Activated CD4-positive, alpha-beta T cell treated with anti-CD3 and anti-CD28 coated beads for 36 hours (primary cell): ENCODE measurements at places on chromosomes 16 and 17. TPM values are rescaled to one million over a fixed set of nuclear protein-coding genes. Genes with fewer than 3 reads are reported as not detected.
A peak's percentile ranks its signal among the peaks of the same experiment; 100 is the strongest.

DNA sequence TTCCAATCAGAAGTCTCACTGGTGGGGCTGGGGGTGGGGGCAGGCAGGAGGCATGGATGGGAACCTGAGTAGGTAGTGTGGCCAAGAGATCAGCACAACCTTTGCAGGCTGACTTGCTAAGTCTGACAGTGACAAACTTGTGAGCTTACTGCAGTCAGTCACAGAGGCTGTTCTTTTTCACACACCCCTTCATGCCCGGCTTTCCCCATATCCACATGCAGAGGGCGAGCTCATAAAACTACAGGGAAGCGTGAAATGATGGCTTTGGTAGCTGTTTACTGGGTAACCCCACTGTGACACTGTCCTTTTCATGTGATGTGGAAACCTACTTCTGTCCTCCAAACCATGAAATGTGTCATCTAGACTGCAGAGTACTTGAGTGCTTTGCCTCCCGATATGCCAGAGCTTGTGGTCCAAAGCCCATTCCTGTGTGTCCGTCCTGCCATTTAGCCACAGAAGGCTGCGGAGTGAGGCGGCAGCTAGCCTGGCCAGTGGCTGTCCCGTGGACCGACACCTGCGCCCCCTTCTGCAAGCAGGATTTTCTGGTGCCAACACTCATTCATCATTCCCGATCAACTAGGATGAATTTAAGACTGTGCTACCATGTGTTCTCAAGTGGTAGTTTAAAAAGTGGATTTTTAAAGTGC, 9.8 kb downstream of the GEMIN4 start:
- DNase-seq = no peak

GRCh38 chr17:61002316-61002736, 324.7 kb downstream of the BCAS3 start:
- DNase-seq = no peak

DNA sequence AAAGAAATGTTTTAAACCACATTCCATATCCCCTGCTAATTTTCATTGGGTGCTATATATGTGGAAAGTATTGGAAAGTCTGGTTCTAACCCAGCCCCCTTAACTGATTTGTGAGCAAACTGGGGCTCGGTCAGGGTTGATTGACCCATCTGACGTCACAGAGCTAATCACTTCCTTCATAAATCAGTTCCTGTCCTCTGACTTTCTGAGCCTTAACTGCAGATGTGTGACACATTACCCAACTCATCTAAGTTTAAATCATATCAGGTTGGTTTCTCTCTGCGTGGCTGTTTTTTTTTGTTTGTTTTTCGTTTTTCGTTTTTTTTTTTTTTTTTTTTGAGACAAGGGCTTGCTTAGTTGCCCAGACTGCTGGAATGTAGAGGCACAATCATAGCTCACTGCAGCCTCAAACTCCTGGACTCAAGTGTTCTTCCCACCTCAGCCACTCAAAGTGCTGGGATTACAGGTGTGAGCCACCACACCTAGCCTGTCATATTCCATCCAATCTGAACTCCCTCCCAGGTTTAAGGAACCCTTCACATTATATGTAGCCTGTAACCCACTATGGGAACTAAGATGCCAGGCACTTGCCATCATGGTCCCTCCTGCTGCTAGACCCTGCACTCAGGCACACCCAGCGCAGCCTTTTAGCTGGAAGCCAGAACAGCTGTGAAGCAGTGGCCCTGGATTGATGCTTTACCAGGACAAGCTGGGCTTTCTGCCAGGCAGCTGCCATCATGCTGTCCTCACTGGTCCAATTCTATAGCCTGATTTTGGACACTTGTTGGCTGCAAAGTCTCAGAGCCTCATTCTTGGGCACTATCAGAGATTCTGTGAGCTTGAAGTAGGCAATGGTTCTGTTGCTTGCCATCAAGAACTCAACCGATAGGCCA, 6.9 kb upstream of the BPTF start:
- DNase-seq = no peak

- no peak for DNase-seq
These were observed 16.0 kb upstream of the DRG2 start for GRCh38 chr17:18071751-18072150.

GRCh38 chr17:29613856-29614255, 8.9 kb downstream of the CORO6 start:
- peak; percentile 39 for DNase-seq

GRCh38 chr17:40108970-40109824, 8.8 kb upstream of the NR1D1 start:
- DNase-seq = peak; percentile 67

- no peak for DNase-seq
These were observed 6.8 kb upstream of the MMP15 start for GRCh38 chr16:58018803-58019202.

GRCh38 chr16:79081297-79082066, 519.1 kb downstream of the MAF start:
- peak; percentile 31 for DNase-seq

DNA sequence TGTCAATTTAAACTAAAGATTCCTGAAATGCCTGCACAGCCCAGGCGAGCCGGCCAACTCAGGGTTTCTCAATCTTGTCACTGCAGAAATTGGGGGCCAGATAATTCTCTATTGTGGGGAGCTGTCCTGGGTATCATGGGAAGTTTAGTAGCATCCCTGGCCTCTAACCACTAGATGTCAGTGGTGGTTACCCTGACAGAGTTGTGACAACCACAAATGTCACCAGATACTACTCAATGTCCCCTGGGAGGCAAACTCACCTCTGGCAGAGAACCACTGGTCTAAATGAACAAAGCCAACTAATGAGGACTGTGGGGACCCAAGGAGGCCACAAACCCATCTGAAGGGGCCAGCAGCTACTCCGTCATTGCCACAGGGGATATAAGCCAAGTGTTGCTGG, 90.9 kb downstream of the MYH11 start:
- DNase-seq = peak; percentile 44

GRCh38 chr16:1938316-1938715, 4.7 kb downstream of the MSRB1 start:
- DNase-seq = no peak

- DNase-seq = no peak
These were observed 14.3 kb downstream of the NME2 start for GRCh38 chr17:51180486-51180885.

DNA sequence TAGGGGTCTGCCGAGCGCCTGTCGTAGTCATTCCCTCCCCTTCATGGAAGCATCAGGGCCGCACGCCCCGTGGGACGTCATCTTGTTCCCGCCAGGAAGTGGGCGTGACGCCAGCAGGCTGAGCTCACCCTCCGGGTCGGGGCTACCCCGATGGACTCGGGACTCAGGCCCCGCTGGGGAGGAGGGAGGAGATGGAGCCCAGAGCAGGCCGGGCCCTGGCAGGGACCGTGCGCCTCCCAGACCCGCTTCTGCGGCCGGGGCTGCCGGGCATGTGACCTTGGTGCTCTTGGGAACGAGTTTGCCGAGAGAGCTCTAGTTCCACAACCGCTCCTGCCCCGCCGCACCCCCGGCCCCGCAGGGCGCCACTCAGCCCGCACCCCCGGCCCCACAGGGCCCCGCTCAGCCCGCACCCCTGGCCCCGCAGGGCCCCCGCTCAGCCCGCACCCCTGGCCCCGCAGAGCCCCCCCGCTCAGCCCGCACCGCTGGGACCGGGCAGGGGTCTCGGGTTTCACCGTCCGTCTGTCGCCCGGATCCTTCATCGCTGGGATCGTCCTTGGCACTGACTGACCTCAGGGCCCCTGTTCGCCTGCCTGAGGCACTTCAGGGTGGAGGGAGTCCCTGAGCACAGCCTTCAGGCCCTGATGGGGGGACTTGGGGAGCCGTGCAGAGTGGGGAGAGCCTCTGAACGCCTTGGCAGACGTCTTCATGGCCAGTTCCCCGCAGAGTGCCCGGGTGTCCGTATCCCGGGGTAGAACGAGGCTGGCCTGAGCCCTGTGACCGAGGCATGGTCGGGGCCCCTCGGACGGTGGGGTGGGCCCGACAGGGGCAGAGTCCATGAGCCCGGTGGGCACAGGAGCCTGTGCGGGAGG, 5.8 kb downstream of the CACNA1H start:
- DNase-seq = peak; percentile 27

- no peak for DNase-seq
These were observed 69.7 kb downstream of the ESRP2 start for GRCh38 chr16:68166264-68166663.

- peak; percentile 95 for DNase-seq
These were observed 408 bp upstream of the KPNA2 start for GRCh38 chr17:68035131-68035522.

DNA sequence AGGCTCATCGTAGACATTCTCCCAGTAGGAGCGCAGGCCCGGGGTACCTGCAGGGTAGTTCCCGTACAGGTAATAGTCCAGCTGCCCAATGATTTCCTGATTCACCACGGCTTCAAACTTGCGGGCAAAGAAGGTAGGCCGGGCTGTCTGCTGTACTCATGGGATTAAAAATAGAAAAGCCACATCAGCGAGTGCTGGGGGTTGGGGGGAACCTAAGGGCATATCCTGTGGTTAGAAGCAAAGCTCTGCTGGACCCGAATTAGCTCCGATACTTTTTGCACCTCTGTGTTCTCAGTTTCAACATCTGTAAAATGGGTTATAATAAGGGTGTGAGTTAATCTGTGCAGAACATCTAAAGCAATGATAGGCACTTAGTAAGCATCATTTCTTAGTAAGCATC, 336.2 kb downstream of the XYLT1 start:
- no peak for DNase-seq

- no peak for DNase-seq
These were observed 183.5 kb upstream of the MAF start for GRCh38 chr16:79784007-79784406.

- no peak for DNase-seq
These were observed 98.1 kb downstream of the GNAO1 start for GRCh38 chr16:56289416-56289815.

DNA sequence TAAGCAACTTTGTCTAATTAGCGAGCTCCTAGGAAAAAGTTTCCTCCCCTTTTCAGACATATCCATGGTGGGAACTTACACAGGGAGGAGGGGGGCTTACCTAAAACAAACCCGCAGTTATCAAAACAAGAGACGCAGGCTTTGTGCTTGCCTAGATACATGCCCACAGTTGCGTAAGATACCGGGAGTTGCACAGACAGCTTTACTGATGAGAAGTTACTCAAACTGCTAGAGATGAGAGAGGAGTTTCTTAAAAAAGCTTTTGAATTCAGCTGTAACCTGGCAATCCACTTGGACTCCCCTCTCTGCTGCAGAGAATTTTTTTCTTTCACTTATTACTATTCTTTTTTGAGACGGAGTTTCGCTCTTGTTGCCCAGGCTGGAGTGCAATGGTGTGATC, 6.8 kb upstream of the ZP2 start:
- DNase-seq = no peak

- DNase-seq = no peak
These were observed 13.6 kb downstream of the FTO start for GRCh38 chr16:53717577-53717976.

GRCh38 chr17:56351675-56352074, 198.4 kb downstream of the ANKFN1 start:
- DNase-seq = no peak

GRCh38 chr16:30060836-30061554, 4.6 kb upstream of the ALDOA start:
- DNase-seq = no peak

- peak; percentile 30 for DNase-seq
These were observed 7.5 kb upstream of the KCNJ12 start for GRCh38 chr17:21368545-21369246.

DNA sequence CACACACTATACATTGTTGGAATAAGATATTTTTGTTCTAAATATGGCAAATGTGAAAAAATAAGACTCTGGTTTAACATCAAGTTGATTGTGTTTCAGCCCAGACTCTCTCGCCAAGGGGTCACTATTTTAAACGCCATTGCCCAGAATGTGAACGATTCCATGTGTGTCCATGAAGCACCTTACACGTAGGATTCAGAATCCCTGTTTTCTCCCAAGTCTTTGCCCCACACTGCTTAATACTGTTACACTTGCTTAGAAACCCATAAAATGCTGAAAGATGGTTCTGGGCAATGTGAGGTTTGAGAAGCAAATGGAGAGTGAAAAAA, 7.7 kb downstream of the HS3ST3B1 start:
- no peak for DNase-seq

GRCh38 chr17:7046127-7046724, 2.3 kb upstream of the SLC16A11 start:
- DNase-seq = peak; percentile 66

- no peak for DNase-seq
These were observed 11.2 kb downstream of the IRF8 start for GRCh38 chr16:85909932-85910853.

DNA sequence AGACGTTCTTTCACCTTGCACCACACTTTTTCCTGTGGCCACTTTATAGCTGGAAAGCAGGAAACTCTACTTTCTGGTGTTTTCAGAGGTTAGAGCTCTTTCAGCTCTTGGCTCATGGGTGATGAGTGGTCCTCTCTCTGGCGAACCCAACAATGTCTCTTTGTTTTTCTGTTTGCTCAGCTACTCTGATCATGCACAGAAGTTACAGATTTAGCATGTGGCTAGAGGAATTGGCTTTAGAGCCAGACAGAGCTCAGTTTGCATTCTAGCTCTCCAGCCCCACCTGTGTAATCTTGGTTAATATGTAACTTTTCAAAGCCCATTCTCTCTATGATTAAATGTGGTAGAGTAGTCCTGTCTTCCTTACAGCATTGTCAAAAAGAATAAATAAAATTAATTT, 225.2 kb downstream of the HAPSTR1 start:
- DNase-seq = no peak

DNA sequence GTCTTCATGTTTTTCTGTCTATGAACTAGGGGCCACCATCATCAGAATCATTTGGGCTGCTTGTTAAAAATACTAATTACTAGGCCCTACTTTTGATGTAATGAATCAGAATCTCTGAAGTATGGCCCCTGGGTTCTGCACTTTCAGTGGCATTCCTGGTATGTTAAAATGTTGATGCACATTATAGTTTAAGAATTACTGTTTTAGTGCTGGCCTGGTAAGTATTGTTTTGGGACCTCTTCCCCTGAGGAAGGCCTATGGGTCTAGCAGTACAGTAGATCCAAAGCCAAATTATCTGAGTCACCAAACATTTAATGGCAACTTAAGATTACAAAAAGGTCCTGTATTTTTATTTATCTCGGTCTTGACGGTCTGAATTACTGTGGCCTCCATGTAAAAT, 58.8 kb downstream of the AP2B1 start:
- no peak for DNase-seq

Gene CLEC3A
- total RNA-seq = not detected

Gene UMOD
- not detected for total RNA-seq

Gene DCUN1D3
- total RNA-seq = 4.2 TPM

Gene KCNJ12
- total RNA-seq = not detected

Gene SEZ6
- total RNA-seq = not detected

Gene IL32
- 2,360 TPM for total RNA-seq

Gene UNC13D
- 133 TPM for total RNA-seq

Gene SAMD14
- total RNA-seq = 0.77 TPM

Gene KCTD19
- total RNA-seq = 2.0 TPM

Gene MRPL38
- 98.0 TPM for total RNA-seq

Gene SPG7
- total RNA-seq = 76.7 TPM

Gene ZDHHC1
- total RNA-seq = 0.58 TPM

Gene KRTAP2-1
- total RNA-seq = not detected

Gene SLC13A2
- total RNA-seq = not detected

Gene CHAD
- total RNA-seq = not detected
